ENCODE measurements at places on chromosomes 16 and 17.

DNA sequence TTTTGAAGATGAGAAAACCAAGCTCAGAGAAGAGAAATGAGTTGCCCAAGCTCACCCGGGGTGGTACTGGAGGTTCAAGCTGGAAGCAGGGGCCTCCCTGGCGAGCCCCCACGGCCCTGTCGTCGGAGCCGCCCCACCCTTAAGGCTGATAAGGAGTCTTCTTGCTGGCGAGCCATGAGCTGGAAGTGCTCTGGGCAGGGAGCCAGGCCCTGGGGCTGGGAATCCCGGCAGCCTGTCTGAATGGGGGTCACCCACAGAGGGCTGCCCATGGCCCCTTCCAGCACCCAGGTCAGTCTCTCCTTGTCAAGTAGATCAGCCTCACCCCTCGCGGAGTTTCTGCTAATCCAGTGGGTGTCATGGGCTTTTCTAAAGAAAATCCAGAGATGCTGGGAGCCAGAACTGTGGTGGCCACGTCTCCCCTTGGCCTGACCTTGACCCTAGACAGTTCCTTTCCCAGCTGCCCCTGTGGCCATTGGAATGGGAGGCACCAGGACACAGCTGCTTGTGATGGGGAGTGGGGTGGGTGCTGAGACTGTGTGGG is 1.2 kb upstream of the P2RX1 start:
- DNase-seq = peak; percentile 28

- DNase-seq = peak; percentile 30
Observed at GRCh38 chr16:65038100-65038499, 83.8 kb downstream of the CDH11 start.

DNA sequence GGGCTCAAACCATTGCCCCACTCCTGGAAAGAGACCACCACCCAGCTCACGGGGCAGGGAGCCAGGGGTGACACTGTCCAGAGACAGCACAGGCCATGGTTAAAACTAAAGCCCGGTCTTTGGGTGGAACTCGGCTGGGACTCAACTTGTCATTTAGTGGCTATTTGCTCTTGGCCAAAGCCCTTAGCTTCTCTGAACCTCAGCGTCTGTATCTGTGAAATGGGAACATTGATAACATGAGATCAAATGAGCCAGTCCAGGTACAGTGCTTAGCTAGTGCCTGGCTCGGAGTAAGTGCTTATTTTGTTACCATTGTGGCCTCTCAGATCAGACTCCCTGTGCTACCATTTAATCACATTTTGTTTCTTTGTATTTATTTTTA is 48.5 kb downstream of the RTN4RL1 start:
- no peak for DNase-seq

DNA sequence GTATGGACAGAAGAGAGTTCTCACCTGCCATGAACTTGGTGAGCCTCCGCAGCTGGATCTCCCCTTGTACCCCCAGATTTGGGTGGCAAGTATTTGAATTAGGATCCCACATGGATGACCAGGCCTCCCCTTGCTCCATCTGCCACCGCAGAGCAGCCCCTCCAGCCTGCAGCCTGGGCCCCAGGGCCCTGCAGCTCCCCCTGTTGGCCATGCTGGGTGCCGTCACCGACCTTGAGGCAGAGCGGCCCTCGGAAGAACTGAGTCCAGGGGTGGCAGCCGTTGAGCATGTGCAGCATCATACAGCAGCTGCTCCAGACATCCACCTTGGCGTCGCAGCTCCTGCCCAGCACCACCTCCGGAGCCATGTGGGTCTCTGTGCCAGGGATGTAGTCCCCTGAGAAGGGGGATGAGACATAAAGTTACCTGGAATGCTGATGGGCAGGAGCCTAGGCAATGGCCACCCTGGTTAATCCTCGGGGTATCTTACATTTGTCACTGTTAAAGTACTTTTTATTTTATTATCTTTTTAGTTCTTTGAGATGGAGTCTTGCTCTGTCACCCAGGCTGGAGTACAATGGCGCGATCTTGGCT is 9.0 kb upstream of the SPATA32 start:
- DNase-seq = peak; percentile 72

DNA sequence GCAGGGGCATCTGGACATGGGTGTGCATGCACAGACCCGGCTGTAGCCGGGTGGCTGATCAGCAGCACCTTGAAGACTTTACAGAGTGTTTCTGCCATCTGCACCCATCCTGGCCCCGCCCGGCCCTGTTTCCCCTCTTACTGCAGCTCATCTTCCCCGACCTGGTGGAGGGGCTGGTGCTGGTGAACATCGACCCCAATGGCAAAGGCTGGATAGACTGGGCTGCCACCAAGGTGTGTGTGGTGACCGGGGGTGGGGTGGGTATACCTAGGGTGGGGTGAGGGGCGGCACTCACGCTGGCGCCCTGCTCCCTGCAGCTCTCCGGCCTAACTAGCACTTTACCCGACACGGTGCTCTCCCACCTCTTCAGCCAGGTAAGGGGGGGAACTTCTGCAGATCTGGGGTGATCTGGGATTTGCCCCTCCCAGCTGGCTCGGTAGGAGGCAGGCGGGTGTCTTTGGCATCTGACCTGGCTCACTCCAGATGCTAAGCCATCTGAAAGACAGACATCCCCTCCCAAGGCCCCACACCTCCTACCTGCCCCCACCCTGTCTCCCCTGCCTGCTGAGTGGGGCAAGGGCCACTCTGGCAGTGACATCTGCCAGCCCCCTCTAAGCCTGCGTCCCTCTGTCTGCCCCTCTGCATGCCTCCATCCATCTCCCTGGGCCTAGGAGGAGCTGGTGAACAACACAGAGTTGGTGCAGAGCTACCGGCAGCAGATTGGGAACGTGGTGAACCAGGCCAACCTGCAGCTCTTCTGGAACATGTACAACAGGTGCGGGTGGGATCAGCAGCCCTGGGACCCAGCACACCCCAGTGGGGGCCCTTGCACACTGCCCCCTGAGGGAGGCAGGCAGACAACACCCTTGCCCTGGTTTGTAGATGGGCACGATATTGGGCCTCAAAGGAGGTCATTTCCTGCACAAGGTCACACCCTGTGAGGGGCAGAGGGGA is 6.6 kb downstream of the NDRG4 start:
- DNase-seq = peak; percentile 45

- DNase-seq = no peak
Observed at GRCh38 chr16:78163772-78164670, 64.6 kb downstream of the WWOX start.

DNA sequence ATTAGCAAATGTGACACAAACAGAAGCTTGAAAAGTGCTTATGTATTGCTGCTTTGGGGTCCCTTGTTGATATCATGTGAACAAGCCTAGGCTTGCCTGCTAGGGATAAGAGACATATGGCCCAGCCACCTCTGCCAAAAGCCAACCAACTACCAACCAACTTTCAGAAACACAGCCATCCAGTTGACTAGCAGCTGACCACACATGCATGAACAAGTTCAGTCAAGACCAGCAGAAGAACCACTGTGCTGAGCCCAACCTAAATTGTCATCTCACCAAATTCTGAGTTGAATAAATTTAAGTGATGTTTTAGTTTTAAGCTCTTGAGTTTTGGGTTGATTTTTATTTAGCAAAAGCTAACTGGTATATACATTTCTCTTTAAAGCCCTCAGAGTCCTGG is 3.5 kb downstream of the ERN2 start:
- no peak for DNase-seq

GRCh38 chr16:53829186-53829747 is 125.3 kb downstream of the FTO start:
- DNase-seq = peak; percentile 15

DNA sequence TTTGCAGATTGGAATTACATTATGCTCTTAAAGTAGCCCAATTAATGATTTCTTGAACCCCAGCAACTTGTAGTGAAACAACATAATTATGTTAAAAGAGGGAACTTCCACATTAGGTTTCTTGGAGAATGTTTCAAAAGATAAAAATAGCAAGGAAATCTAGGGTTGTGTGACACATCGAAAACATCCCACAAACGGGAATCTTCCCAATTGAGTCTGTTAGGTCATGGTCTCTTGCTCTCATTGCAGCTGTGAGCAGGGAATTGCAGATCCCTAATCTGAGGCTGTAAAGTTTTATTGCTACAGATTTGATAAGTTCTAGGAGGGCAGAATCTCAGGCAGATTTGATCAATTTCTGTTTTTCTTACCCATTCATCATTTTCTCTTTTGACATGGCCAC is 6.7 kb upstream of the LPO start:
- DNase-seq = no peak

DNA sequence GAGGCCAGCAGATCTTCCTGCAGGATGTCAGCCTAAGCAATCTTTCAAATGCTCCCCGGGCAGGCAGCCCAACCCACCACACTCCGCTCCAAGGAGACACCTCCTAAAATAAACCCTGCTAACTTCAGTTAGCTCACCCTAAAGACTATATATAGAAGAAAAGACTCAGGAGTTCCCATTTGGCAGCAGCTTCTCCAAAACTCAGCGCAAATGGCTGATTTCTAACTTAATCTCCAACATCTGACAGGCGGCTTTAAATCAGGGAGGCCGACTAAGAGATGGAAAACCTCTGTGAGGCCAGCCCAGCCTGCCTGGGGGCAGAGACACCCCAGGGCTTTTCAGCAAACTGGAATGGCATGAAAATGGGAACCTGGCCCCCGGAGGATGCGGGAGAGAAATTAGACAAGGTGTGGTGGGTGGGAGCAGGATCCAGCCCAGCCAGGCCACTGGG is 91.6 kb downstream of the XYLT1 start:
- DNase-seq = peak; percentile 48

GRCh38 chr17:79952901-79953300 is 82.8 kb downstream of the TBC1D16 start:
- no peak for DNase-seq

GRCh38 chr16:27108051-27108770 is 41.5 kb downstream of the C16orf82 start:
- DNase-seq = no peak

- no peak for DNase-seq
Observed at GRCh38 chr17:37100231-37100630, 151.5 kb downstream of the AATF start.

GRCh38 chr17:50206604-50207293 is 5.3 kb upstream of the COL1A1 start:
- peak; percentile 78 for DNase-seq

GRCh38 chr17:68462381-68463210 is 5.3 kb upstream of the WIPI1 start:
- peak; percentile 97 for DNase-seq

DNA sequence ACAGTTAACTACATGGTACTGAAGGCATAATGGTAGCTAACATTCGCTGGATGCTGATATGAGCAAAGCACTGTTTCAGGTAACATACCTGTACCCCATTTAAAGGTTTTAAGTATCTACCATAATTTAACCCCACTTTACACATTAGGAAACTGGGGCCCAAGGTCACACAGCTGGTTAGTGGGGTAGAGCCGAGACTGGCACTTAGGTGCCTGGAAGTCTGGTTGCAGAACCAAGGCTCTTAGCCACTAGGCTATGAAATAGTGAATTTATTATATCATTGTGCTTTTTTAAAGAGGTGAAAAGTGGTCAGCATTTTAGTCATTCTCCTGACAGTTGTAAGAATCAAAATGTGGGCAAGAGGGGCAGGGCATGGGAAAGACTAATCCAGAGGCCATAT is 25.2 kb downstream of the SIAH1 start:
- no peak for DNase-seq

DNA sequence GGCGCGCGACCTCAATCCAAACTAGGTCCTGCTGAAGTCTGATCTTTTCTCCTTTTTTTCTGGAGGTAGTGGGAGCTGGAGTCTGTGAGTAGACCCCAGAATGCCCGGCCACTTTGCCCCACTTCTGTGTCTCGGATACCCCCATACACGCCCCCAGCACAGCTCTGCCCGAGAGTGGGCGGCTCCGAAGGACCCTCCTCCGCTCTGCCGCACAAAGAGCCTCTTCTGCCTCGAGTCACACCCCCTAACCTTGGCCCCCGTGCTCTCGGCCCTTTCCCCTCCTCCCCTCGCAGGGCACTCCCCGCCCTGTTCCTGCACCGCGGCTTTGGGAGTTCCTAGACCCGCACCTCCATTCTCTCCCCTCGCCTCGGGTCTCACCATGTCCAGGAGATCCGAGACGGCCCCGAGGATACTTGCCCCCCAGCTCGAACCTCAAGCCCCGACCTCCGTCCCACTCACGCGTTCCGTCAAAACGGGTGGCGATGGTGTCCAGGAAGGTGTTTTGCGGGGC is 476 bp downstream of the KCNH4 start:
- peak; percentile 37 for DNase-seq

DNA sequence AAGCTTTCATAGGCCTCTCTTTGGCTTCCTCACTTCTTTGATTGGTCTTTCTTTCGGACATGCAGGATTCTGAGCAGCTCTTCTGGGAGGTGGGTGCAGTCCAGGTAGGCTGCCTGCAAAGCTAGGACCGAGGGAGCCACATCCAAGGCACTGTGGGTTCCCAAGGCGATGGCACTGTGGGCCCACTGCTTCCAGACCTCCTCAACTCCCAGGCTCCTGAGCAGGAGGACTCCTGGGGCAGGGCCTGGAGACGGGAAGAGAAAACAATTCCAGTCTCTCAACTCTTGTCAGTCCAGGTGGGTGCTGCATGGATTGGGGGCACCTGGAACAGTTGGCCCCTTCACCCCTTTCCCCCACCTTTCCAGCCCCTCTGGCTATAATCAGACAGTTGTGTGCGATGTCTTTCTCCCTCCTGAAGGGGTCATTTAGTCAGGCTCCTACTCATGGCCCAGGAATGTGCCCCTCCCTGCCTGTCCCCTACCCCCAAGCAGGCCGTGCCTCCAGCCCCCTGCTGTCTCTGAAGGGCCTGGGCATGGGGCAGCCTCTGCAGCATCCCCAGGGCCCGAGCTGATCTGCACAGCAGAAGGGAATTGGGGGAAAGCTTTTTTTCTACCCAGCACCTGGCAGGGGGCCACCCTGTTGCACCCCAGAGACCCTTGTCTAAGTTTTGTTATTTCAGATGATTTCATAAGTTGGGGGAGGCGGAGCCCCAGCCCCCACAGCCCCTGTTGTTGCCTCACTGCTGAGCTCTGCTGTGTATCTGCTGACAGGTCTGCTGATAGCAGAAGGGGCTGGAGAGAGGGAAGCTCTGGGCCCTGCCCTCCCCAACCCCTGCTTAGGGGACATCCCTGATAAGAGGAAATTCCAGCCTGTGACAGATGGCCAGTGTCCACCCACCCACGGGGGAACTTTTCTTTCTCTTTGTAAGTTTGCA is 330.3 kb downstream of the SEC14L1 start:
- no peak for DNase-seq

- DNase-seq = no peak
Observed at GRCh38 chr17:44637066-44637465, 19.2 kb upstream of the MEIOC start.

- DNase-seq = no peak
Observed at GRCh38 chr16:56742030-56742984, 12.4 kb downstream of the NUP93 start.

- peak; percentile 81 for DNase-seq
Observed at GRCh38 chr17:4004517-4005295, 40.5 kb upstream of the ATP2A3 start.

GRCh38 chr16:74601126-74601871 is 5.6 kb downstream of the GLG1 start:
- no peak for DNase-seq

- DNase-seq = no peak
Observed at GRCh38 chr17:863880-864279, 81.7 kb downstream of the MRM3 start.

- DNase-seq = no peak
Observed at GRCh38 chr17:8146381-8147140, 5.6 kb downstream of the PER1 start.

Data from NCI-H82 (cell line).